LNCaP clone FGC (cell line): ENCODE measurements at places on chromosomes 12 and 14.
A peak's percentile ranks its signal among the peaks of the same experiment; 100 is the strongest.

- no peak for DNase-seq
Measured at GRCh38 chr14:75141967-75142366, 15.1 kb upstream of the NEK9 start.

GRCh38 chr12:56593909-56594621, 36.1 kb downstream of the BAZ2A start:
- peak; percentile 7 for DNase-seq

DNA sequence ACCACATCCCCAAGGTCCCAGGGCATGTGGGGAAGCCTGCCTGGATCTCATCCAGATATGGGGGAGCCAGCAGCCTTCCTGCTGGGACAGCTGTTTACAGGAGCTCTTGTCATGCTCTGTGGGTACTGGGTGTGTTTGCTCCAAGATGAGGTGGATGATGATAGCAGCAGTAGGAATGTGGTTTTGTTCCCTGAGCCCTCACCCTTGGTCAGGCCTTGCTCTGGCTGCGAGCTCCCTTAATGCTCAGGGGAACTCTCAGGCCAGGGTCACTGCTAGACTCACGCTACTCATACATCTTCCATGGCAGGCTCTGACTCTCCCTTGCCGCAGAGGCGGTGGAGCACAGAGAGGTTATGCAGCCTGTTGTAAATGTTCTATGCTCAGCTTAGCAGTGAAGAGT, 990.3 kb downstream of the AACS start:
- DNase-seq, result no peak

GRCh38 chr14:75343911-75344310, 65.3 kb downstream of the FOS start:
- no peak for DNase-seq
